SW 1271 (cell line): ENCODE measurements at places on chromosomes 4 and X.

DNA sequence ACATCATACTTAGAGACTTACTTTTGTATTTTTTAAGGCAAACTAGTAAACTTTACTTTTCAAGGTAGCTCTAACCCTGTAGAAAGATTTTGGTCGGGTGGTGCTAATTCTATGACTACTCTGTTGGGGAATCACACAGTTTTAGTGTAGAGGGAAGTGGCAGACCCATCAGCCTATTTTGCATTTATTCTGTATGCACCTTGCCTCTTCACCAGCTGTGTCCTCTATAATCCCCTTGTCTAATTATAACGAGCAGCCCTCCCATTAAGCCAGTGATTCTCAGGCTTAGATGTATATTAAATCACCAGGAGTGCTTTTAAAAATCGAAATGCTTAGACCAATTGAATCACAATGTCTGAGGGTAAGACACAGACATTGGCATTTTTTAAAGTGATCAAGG lies 78.1 kb downstream of the GALNT7 start:
- DNase-seq, result no peak

GRCh38 chr4:40540800-40541199 lies 88.9 kb downstream of the RBM47 start:
- no peak for DNase-seq

DNA sequence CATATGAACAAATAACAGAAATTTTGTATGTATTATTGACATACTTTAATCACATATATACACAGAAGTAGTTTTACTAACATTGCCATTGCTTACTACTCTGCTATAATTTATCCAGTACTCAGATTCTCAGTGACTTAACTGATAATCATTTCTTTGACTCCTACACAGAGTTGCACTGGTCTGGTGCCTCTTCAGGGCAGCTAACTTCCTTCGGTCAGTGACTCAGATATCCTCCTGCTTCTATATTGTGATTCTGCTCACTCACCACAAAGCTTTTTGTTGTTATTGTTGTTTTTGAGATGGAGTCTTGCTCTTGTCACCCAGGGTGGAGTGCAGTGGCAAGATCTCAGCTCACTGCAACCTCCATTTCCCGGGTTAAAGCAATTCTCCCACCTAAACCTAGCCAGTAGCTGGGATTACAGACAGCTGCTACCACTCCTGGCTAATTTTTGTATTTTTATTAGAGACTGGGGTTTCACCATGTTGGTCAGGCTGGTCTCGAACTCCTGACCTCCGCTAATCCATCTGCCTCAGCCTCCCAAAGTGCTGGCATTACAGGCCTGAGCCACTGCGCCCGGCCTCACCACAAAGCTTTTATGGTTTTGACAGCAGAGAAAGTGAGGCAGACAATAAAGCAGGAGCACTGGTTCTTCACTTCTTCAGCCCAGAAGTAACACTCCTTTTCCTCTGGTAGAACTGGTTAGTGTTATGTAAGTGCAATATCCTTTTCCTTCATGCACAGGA lies 499.3 kb downstream of the EPHA5 start:
- DNase-seq, result no peak

DNA sequence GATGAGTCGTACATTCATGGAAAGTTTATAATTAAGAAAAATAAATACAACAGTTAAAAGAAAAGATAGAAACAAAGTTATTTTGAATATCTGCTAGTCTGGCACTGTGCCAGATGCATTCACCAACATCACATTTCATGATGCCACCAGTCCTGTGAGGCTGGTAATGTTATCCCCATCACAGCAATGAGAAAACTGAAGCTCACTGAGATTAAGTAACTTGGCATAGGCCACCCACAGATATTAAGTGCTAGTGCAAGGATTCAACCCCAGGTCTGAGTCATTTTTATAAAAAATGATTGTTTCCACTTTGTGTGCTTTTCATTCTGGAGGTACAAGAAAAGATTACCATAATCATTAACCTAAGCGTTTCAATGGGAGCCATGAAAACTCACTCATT lies 65.0 kb upstream of the IL15 start:
- DNase-seq, result no peak

DNA sequence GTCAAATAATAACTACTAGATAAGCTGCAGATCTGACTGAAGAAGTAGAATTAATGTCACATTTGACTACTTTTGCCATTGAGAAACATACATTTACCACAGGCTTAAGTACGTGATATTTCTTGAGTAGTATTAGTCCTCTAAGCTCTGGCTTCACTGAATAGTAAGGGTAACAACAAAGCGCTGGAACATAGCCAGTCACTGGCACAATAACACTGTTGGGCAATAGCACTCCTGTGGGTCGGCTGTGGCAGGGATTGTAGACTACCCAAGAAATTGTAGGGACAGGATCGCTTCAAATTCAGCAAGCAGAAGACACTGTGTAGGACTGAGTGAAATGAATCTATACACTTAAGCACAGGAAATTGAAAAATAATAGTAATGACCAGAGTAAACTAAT lies 27.1 kb upstream of the IL15 start:
- DNase-seq, result no peak

DNA sequence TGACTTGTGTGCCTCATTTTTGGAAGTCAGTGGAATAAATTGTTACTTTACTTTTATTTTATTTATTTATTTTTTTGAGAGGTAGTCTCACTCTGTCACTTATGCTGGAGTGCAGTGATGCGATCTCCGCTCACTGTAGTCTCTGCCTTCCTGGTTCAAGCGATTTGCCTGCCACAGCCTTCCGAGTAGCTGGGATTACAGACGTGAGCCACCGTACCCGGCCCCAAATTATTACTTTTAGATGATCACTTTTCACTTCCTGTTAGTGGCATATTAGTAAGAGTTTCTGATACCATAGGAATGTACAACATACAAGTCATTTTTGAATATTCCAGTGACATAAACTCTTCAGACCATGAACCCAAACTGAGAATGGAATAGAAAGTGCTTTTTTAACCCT lies 611.0 kb upstream of the MAGEB2 start:
- DNase-seq, result no peak

DNA sequence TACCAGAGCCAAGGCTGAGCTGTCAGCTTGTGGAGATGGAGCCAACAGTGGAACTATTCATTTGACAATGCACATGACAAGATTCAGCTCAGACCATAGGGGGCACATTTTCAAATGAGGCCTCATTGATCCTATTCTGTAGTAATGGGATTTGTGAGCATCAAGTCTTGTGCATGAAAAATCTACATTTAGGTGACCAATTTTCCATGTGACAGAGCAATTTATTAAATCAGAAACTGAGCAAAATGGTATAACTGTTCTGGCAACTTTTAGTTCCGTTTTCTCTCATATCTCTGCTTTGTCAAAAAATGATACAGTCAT lies 108.5 kb upstream of the PCDH18 start:
- no peak for DNase-seq

DNA sequence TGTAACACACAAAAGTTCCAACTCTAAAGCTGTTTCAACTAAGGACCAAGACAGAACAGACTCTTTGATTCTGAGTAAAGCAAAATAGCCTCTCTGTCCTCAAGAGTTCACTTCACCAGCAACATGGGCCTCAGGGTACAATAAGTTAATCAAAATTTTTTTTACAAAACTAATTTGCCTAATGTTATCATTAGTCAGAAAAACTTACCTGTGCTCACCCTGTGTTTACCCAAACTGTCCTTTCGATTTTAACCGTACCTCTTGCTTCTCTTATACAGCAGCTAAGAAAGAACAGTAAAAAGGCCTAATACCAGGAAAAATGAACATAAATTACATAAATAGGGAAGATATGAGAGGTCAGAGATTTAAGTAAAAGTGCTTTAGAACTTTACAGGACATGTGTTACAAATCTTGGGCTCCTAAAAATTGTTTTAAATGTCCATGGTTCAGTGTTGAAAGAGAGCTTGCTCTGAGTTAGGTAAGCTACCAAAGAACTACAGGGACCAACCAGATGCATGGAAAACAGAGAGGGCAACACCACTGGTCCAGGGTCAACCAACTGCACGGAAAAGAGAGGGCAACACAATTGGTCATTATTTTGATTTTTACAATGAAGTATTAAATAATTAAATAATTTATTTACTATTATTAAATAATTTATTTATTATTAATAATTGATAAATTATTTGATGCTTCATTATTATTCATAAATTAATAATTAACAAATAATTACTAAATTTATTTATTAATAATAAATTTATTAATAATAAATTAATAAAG lies 73.1 kb downstream of the FAT1 start:
- no peak for DNase-seq

DNA sequence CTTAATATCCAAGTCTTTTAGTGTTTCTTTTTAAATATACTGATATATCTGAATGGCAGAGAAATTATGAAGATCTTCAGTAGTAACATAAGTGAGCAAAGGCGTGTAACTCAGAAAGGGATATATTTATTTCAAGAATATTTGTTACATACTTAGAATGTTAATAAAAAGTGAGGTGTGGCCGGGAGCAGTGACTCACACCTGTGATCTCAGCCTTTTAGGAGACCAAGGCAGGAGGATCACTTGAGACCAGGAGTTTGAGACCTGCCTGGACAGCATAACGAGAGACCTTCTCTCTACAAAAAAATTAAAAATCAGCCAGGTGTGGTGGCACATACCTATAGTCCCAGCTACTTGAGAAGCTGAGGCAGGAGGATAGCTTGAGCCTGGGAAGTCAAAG lies 651.0 kb downstream of the ADGRL3 start:
- DNase-seq, result no peak

DNA sequence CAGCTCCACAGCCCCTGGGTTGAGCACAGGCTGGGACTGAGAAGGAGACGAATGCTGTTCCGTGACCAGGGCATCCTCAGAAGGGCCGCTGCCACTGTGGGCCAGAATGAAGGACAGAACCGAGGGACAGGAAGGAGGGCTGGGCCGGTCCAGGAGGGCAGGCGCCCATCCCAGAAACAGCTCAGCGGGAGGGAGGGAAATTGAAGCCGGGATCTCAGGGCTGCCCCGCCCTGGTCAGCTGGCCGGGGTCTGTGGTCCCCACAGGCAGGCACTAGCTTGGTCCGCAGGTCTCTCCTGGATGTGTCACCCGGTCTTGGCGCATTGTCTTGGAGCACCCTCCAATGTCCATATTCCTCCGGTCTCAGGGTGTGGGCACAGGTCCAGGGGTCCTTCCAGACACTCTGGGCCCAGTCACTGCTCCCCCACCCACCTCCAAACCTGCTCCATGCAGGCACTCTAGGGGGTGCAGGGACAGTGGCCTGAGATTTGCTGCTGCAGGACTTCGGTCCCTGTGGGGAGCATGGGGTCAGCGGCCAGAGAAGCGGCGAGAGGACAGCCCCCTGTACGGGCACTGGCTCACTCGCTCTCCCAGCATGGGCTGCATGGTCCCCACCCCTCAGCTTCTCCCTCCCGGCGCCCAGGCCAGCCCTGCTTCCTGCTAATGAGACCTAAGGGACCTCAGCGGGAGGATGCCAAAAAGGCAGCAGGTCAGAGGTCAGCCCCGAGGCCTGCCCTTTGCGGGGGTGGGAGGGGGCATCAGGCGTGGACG lies 23.9 kb upstream of the MXD4 start:
- DNase-seq, result no peak

DNA sequence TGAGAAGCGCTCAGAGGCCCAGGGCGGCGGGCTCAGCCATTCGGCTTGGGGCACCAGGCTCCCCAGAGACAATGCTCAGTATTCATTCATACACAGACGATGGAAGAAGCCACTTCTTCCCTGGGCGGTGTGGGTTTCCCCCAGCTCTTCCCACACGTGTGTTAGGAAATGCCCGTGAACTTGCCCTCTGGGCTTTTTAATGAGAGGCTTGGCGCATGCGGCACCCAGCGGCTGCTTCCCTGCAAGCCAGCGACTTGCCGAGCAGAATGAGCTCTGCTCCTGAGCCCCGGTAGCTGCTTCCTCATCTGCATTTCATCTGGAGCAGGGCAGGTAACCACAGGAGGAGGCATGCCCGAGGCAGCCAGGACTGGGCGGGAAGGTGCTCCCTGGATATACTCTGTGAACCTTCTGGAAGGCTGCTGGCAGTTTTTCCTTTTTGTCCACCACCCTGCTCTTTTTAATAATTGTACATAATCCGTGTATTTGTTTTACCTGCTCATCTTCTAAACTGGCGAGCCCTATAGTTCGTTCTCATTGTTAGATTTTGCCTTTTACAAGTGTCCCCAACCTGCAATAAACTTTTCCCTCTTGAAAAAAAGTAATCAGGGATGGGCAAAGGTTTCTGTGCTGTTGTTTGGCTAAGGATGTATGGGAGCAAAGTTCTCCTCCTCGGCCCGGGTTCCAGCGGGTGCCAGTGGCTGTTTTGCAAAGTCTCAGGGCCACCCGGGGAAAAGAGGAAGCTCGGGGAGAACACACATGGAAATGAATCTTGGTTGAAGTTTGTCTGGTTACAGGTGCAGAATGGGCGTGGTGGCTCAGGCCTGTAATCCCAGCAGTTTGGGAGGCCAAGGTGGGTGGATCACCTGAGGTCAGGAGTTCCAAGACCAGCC lies 178.8 kb downstream of the DCLK2 start:
- DNase-seq, result no peak

GRCh38 chr4:8537041-8537461 lies 43.1 kb upstream of the GPR78 start:
- peak; percentile 70 for DNase-seq

- DNase-seq, result no peak
Measured at GRCh38 chr4:3746701-3747580, 19.2 kb upstream of the ADRA2C start.

- DNase-seq, result no peak
Measured at GRCh38 chr4:20944961-20945360, 244.7 kb downstream of the PACRGL start.

DNA sequence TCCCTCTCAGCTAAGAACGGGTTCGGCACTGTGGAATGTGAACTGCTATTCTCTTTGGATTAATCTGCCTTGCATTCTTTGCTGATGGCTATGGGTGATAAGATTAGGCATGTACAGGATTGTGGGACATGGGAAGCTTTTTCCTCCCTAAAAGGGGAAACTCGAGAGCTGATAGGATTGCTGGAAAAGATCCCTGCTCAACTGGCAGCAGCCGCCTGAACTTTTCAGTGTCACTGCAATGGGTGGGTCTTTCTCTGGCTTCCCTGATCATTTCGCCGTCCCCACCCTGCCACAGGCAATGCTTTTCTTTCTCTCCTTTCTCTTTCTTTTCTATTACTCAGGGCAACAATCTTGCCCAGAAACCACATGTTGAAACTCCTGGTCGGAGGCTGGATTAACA lies 20.5 kb downstream of the PAGE2 start:
- no peak for DNase-seq
